Nasal cavity respiratory epithelium epithelial cell of viscerocranial mucosa (primary cell): ENCODE measurements at places on chromosomes 5 and 9. TPM values are rescaled to one million over a fixed set of nuclear protein-coding genes. Genes with fewer than 3 reads are reported as not detected.

Gene MYMK
- total RNA-seq = not detected in 2 replicates

Gene SPATA31C1
- total RNA-seq = not detected in 2 replicates

Gene GABRA1
- not detected in 2 replicates for total RNA-seq

Gene FOXD4
- total RNA-seq = under 0.01 and 0.36 TPM in 2 replicates

Gene ARSI
- 8.2 and 37.1 TPM in 2 replicates for total RNA-seq

Gene ESM1
- total RNA-seq = 0.68 TPM in 1 of 2 replicates, not detected in the other

Gene CBY3
- 0.34 TPM in 1 of 2 replicates, not detected in the other for total RNA-seq

Gene ARAP3
- 3.4 and 10.3 TPM in 2 replicates for total RNA-seq

Gene ADAMTS16
- total RNA-seq = not detected in 2 replicates

Gene LRRC19
- total RNA-seq = not detected in 2 replicates

Gene LRRC14B
- not detected in 2 replicates for total RNA-seq

Gene SPATA24
- total RNA-seq = 4.1 and 4.4 TPM in 2 replicates

Gene PCDHA6
- total RNA-seq = under 0.01 and 0.85 TPM in 2 replicates

Gene BRIX1
- 37.9 and 41.0 TPM in 2 replicates for total RNA-seq

Gene ZNF346
- total RNA-seq = 5.8 and 12.1 TPM in 2 replicates

Gene SHOC1
- total RNA-seq = under 0.01 and 0.07 TPM in 2 replicates

Gene TLX3
- not detected in 2 replicates for total RNA-seq

Gene SHISAL2B
- total RNA-seq = not detected in 2 replicates

Gene FOXD4L4
- total RNA-seq = 0.34 and 0.43 TPM in 2 replicates

Gene FAM153A
- under 0.01 and 1.6 TPM in 2 replicates for total RNA-seq

Gene OR1Q1
- total RNA-seq = not detected in 2 replicates

Gene BAAT
- total RNA-seq = under 0.01 and 0.07 TPM in 2 replicates

Gene NUTM2F
- total RNA-seq = not detected in 2 replicates
